ENCODE measurements at places on chromosomes 5 and 9.

DNA sequence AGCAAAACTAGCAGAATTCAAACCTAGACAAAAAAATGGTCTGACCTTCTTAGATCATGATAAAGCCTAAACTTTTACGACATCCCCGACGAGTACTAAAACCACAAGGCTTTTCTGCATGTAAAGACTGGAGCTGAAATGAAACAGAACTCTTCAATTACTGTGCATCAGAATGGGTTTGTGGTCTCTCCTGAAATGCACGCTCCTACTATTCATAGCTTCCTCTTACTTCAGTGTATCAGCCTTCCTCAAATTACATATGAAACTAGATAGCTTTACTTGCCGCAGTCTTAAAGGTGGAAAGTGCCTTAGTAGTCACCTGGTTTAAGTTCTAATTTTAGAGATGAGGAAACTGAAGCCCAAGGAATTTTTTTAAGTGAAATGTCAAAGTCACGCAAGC is 24.6 kb upstream of the MED10 start:
- peak; percentile 85 for DNase-seq

GRCh38 chr9:84323858-84324257 is 16.7 kb downstream of the SLC28A3 start:
- no peak for DNase-seq

- DNase-seq, result no peak
Observed at GRCh38 chr5:108255468-108255867, 126.4 kb downstream of the FBXL17 start.

DNA sequence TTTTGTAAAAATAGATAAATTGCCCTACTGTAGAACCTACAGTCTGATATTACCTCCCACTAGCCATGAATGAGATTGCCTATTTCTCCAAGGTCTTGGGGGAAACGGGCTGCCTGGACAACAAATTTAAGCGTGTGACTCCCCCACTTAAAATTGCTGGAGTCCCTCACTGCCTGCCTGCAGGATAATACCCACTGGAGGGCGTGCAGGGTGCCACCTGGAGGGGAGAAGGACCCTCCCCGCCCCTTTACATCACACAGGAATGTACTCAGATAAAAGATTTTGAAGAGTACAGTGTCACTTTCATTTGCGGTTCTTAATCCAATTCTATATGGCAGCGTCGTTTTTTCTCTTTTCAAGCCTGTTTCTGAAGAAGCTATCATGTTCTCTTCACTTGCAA is 6.2 kb upstream of the TRIM7 start:
- no peak for DNase-seq

DNA sequence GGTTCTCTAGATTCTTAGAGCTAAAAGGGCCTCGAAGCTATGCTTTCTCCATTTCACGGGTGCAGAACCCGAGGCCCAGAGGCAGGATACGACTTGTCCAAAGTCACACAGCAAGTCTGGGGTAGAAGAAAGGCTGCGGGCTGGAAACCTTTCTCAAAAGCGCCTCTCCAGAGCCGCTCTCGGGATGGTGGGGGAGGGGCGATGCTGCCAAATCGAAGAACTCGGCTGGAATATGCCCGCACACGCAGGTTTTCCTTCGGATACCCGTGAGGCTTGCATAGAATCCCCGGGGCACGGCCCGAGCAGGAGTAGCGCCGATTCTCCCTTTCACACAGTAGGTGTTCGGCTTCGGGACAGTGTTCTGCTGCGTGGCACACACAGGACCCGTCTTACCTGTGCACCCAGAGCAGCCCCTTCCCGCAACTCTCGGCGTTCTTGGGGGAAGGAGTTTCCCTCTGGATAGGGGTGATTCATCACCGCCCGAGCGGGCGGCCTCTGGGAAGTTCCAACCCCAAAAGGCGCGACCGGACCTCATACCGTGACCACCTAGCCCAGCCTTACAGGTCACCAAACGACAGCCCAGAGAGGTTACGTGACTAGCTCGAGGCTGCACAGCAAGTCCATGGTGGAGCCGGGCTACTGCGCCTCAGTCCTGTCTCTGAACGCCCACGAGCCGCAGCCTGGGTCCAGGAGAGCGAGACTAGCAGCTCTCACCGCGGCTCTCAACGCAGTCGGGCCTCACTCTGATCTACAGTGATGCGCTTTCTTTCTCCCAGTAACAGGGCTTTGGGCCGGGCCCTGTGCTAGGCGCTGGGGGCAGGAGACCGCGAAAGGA is 4.1 kb downstream of the PAX5 start:
- DNase-seq, result no peak

- DNase-seq, result no peak
Observed at GRCh38 chr9:113463418-113464285, at the start of gene RGS3. Gene RGS3 (plus strand): TSS chr9:113463727. CDS start chr9:113463803, 76 bp downstream.

DNA sequence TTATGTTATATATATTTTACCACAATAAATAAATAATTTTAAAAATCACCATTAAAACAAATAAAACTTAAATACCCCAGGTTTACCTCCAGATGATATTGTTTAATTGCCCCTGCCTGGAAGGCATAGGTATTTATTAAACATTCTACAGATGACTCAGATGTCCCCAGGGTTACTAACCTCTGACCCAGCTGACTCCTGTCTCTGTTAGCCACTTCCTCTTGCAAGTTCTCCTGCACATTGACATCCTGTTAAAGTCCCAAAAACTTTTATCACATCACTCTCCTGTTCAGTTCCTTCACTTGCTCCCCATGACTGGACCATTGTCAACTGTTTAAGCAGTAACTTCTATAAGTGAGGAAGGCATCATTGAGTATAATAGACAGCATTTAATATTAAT is 37.0 kb upstream of the RAB3C start:
- DNase-seq, result no peak

DNA sequence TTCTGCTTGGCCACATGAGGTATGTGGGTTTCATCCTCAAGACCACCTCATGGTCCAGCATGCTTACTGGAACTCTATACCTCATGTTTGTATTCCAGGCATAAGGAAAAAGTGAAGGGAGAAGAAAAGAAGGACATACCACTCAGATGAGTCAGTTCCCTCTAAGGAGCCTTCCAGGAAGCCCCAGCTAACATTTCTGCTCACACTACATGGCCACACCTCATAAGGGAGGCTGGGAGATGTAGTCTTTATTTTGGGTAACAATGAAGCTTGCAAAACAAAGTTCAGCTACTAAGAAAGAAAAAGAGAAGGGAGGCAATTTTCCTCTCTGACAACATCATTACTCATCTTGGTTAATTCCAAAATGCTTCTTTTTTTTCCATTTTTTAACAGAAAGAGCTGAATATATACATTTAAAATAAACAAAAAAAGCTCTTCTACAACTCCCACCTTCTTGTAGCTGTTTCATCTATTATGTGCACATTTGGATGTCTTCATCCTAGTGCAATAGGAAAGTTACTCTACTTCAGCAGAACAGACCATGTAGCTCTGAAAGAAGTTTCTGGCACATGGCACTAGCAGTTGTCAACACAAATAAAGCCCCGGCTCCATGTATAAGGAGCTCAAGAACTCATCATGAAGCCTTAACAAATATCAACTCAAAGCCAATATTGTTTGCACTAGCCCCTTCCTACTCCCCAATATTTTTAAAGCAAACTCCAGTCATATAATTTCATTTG is 123.6 kb upstream of the CCDC112 start:
- peak; percentile 98 for DNase-seq

DNA sequence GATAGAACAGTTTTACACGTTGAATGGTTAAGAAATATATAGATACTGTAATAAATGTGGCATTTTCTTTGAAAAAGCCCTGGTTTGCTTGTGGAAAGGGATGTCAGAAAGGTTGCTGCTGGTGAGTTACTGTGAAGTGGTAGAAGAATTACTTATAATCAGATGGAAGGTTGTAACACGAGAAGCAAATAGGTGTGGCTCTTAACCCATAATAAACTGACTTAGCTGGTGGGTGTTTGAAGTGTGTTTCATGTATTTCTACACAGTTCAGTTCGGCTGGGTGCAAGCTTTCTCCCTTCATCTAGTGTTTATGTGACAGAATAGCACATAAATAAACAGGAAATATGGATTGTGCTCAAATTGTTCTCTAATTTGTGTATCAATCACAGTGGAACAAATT is 5.5 kb downstream of the CNOT6 start:
- no peak for DNase-seq

DNA sequence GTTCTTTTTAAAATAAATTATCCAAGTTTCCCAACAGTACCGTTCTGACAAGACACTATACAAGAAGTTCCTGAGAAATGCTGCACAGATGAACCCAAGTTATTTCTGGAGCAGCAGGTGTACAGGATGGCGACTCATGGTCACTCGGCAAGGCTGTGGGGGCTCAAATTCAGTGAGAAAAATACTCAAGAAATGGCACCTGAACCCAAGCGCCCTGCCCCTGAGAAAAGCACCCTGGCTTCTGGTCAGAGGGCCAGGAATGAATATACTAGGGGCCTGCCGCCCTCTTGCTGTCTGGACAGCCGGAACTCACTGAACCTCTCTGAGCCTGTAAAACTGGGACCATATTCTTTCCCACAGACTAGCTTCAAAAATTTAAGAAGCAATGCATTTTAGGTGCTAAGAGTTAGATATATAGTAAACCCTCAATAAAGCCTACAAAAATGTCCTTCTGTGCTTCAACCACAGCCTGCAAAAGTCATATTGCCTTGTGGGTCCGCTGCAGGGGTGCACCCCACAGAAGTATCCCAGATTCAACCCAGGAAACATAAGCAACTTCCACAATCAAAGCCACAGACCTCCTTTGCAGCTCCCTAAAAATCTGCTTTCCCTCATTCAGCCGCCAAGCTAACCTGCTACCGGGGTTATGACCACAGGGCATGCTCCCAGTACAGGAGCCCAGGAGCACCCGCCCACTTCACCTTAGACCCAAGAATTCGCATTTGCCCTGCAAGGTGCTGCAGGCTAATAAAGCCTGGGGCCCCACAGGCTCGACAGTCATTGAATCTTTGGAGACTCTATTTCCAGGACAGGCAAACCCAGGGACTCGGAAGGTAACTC is 1.4 kb downstream of the RAPGEF1 start:
- no peak for DNase-seq

DNA sequence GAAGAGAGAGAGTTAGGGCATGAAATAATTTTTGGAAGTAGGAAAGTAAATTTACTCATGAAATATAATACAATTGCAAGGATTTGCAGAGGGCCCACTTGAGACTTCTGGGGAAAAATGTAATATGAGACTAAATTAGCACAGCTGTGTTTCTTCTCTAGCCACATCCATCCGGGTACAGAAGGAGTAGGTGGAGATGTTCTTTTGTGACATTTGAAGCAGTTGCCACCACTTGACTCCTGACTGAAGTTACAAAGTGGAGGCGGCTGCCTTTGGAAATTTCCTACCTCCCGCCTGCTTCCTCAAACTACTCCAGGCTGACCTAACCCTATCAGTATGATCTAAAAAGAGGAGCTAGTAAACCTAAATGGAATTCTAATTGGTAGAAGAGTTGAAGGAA is 58.1 kb upstream of the SHISAL2B start:
- DNase-seq, result no peak

DNA sequence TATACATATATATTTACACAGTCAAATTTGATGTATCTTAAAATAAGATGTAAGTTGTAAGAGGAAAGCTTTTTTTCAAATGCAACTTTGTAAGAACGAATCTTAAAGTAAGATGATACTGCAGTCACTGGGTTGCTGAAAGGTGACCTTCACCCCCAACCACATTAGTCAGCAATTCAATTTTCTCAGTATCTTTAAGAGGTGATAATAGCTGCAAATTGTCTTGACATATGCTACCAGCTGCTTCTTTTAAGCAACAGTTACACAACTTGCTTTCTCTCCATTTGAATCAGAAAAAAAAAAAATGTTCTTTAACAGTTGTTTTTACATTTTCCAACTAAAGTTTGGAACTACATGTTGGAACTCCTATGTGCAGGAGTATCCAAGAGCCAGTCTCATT is 246.6 kb upstream of the CCNG1 start:
- DNase-seq, result no peak

- peak; percentile 30 for DNase-seq
Observed at GRCh38 chr9:17004500-17004899, 130.3 kb upstream of the CNTLN start.

- DNase-seq, result no peak
Observed at GRCh38 chr9:69028754-69029153, 6.8 kb upstream of the FXN start.

- no peak for DNase-seq
Observed at GRCh38 chr5:126341906-126342630, 81.1 kb upstream of the GRAMD2B start.

DNA sequence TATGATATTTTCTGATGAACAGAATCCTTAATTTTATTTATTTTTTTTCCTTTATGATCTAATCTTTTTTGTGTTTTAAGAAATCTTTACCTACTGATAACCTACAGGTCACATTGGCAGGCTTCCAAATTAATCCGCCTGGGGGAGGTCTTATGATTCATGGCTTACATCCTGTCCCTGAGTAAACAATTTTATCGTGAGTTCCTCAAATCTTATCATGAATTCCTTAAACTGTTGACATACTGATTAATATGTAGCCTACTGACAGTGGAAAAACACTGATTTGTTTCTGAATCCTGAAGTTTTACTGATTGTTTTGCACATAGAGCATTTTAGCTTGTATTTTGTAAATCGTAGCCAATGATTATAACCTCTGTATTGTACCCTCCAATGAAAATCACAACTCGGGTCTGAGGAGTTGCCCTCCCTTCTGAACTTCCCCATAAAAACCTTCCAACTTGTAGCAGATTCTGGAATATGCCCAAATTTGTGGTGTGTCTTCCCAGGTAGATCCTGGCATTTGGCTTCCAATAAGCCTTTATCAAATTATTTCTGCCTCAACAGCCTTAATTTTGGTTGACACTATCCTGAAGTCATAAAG is 105.6 kb downstream of the VCAN start:
- peak; percentile 13 for DNase-seq

- DNase-seq, result peak; percentile 54
Observed at GRCh38 chr5:68547622-68548021, 332.1 kb downstream of the PIK3R1 start.

Data from fibroblast of skin of right quadriceps (primary cell).